RWPE2 (cell line): ENCODE measurements at places on chromosomes 4 and X.
A peak's percentile ranks its signal among the peaks of the same experiment; 100 is the strongest.

DNA sequence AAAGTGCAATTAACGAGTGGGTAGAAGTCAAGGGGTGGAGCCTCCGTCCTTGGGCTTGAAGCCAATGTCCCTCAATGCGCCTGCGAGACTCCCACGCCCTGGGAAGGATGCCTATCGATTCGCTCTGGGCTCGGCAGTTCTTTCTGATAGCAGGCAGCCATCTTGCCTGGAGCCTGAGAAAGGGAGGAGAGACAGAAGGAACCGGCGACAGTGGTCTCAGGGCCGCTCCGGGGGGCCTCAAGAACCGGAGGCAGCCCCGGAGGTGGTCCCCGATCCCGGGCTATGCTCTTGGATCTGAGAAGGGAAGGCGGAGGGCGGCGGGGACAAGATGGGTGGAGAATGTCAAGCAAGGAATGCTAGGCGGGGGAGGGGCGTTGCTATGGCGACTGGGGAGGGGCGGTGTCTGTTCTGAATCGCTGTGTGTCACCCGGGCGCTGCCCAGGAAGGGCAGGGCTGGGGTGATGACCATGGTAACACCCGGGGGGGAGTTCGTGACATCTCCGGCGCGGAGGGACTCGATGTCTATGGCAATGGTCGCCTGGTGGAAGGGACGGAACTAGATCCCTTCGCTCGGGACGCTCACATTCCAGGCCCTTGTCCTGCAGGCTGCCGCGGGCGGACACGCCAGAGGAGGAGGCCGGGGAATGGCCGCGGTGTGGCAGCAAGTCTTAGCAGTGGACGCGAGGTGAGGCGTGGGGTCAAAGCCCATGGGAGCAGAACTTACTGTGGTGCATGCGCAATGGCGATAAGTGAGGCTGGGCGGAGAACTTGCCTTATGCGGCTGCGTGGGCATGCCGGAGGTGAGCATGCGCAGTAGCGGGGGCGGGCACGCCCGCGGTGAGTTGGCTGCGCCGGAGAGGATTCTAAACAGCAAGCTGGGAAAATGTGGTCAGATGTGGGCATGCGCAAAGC, at the start of gene WDR13:
TSS of gene WDR13 (plus strand) at position 140 of the 912 bp plus-strand sequence. CDS start at position 645, 505 bp downstream.
- DNase-seq: peak; percentile 85

- no peak for DNase-seq
Observed at GRCh38 chr4:169330095-169330494, 59.3 kb upstream of the SH3RF1 start.

GRCh38 chr4:148200960-148201359, 241.3 kb downstream of the NR3C2 start:
- no peak for DNase-seq

DNA sequence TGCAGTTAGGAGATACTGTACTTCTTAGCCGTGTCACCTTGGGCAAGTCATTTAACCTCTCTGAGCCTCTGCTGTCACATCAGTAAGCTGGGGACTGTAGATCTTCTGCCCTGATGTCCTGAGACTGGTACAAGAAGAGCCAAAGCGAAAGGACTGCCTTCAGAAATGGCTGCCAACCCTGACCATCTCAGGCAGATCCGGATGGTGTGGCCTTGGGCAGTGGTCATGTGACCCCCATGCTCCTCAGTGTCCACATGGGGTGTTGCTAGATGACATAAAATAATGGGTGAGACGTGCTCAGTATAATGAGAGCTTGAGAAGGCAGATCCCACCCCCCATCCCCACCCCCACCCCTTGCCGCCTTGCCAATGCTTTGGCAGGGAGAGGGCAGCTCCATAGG, 60.4 kb upstream of the MTM1 start:
- no peak for DNase-seq

- no peak for DNase-seq
Observed at GRCh38 chr4:26484516-26484915, 5.8 kb downstream of the CCKAR start.

DNA sequence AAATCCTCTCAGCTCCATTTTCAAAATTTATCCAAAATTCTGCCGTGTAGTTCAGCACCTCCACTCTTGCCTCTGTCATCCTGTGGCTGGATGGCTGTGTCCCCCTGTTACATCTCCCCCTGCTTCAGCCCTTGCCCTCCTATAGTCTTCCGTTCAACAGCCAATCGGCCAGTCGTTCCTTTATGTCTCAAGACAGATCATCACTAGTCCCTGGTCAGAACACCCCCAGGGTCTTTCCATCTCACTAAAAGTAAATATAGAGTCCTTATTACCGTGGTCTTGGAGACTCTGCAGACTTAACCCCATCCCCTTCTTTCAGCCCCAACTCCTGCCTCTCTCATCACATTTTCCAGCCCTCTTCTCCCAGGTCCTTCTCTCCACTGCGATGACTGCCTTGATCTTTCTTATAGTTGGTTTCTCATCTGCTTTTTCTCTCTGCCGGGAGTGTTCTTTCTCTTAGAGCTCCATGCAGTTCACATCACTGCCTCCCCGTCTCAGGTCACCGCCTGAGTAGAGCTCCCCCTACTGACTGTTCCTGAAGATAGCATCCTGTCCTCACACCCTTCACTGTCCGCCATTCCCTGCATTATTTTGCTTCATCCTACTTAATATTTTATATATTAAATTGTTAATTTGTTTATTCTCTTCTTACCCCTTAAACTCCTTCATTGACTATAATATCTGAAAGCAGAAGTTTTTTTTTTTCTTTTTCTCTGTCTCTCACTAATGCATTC, 736.9 kb upstream of the MAGEB2 start:
- DNase-seq: no peak

DNA sequence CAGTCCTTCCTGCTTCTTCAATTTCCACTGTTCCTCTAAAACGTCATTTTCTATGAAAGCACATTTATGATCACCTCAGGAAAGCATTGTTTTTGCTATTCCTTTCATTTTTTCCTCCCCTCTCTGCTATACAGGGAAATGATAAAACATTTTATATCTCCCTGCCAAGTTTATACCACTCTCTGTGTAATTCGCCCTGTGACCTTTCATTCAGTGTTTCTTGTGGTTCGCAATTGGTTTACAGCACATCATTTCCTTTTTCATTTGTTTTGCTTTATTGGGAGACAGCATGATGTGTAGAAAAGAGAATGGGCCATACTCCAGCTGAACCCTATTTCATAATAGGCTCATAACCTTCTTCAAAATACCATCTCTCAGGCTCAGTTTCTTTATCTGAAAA, 99.9 kb upstream of the RAPGEF2 start:
- no peak for DNase-seq

GRCh38 chr4:126560794-126561193, 1072.0 kb upstream of the INTU start:
- DNase-seq: no peak

DNA sequence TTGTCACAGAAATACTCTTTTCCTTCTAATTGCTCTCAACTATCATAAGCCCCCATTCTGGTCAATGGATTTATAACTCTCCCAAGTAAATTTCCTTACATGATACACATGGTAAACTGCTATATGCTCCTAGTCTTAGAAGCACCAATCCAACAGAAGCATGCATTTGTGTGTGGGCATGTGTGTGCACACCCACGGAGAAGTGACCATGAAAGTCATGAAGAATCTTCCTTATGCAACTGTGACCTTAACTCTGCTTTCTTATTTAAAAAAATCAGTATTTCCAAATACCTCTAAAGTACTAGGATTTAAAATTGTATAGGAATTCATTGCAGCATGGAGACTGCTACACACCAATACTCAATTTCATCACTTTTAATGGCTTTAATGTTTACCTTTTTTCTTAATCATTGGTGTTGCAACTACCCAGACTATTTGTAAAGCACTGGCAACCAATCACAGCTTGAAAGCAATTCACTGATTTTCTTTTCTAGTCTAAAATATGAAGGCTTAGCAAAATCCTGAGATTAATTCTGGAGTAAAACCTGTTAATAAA, 47.6 kb downstream of the MAML3 start:
- DNase-seq: no peak

GRCh38 chrX:11113731-11114130, 2.6 kb downstream of the HCCS start:
- DNase-seq: no peak

- no peak for DNase-seq
Observed at GRCh38 chr4:76125816-76126215, 22.4 kb downstream of the NUP54 start.

DNA sequence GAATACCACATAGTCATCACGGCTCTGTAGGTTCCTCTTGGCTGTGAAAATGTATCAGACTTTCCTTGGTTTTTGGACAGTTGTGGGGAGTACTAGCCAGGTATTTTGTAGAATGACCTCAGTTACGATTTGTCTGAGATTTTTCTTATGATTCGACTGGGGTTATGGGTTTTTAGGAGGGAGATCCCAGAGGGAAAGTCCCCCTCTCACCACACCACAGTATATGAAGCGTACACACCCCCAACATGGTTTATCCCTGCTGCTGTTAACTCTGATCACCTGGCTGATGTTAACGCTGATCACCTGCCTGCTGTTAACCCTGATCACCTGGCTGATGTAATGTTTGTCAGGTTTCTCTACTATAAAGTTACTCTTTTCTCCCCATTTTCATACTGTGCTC, 72.6 kb downstream of the ANAPC4 start:
- DNase-seq: no peak

DNA sequence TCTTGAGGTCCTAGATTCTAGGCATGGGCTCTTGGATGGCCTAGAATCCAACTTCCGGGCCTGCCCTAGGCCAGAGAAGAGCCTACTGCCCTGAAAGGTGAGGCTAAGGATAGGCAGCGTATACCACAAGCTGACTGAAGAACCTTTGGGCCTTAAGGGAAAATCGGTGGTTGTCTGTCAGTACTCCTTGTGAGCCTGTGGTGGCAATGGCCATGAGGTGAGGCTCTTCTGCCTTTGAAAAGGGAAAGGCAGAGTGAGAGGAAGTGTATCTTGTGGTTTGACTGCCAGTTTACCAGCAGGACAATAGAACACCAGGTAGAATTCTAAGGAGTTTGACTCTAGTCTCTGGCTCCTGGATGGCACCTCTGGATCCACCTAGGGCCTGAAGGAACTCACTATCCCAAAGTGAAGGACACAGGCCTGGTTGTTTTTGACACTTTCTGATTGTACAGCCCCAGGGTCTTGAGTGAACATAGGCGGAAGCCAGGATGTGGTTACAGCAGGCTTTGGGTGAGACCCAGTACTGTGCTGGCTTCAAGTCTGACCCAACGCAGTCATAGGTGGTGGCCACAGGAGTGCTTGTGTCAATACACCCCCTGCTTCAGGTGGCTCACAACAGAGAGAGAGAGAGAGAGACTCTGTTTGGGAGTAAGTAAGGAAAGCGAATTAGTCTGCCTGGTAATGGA, 20.9 kb downstream of the ITIH6 start:
- DNase-seq: no peak

DNA sequence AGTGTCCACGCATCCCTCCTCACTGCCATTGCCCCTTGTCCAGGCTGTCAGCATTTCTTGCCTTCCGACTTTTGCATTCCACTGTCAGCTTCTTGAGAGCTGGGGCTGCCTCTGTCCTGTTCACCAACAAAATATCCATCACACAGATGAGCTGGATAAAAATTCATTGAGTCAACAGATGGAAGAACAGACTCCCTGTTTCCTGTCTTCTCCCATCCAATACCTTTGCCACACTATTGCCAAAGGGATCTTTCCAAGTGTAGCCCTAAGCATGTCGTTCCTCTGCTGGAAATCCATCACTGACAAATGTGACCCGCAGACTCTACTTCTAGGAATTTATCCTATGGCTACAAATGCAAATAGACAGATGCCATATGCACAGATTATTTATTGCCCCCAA, 78.0 kb upstream of the PJA1 start:
- no peak for DNase-seq

DNA sequence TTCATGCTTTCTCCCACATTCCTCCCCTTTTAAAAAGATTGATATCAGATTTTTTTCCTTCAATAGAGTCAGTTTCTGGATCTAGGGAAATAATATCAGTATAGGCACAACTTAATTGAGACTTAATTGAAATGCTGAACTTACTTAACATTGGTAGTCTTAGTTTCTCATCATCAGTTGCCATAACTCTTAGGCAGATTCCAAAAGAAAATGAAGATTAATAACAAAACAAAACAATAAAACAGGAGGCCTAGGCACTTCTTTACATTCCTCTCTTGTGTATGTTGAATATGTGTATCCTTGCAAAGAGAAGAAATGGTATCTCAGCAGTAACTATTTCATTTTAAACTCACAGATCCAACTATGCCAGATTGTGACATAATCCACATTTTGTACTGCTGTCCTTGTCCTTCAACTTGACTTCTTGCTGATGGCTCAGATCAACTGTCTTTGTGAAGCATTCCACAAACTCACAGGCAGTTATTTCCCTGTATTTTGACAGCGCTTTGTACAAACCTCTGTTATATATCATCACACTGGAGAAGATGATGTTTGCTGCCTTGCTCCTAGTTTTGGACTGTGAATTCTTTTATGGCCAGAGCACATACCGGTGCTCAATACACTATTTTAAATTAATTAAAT, 9.1 kb upstream of the SLC9B2 start:
- DNase-seq: no peak
